ENCODE measurements at places on chromosomes 16 and 17.
A peak's percentile ranks its signal among the peaks of the same experiment; 100 is the strongest.

DNA sequence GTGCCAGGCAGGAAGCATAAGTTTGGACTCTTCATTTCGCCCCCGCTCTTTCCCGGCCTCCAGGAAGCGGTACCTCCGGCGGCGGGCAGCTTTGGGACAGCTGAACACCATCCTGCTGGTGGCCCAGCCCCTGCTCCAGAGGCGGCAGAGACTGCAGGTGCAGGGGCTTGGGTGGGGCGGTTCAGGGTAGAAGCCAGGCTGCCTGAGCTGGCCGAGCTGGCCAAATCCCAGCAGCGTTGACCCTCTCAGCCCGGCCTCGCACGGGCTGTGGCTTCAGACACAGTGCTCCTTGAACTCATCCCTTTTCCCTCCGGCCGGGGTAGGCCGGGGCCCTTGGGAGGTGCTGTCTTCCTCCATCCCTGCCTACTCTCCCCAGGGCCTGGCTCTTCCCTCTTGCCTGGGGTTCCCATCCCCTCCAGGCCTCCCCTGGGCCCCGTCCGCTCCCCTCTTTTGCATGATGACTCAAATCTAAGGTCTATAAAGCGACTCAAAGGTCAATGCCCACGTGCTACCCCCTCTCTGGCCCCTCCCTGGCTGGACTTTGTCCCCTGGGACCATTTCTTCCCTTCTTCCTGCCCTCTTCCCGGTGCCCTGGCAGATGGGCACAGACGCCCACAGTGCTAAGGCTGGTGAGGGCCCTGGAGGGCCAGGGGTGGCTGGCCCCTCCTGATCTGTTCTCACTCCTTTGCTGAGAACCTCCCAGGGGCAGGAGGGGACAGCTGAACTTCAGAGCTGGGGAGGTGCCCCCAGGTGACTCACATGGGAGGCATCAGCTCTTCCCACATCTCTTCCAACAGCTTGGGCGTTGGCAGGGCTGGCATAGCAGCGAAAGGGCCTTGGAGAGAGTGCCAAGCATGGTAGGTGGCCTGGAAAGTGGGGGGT, 22.7 kb downstream of the MYO15B start:
- H3K27me3 ChIP-seq = no peaks in the 10 kb centered on the region
- no peaks in the 10 kb centered on the region for H3K4me1 ChIP-seq
- no peak overlapping the region for H3K27ac ChIP-seq
- DNase-seq = no peak
- no peaks in the 10 kb centered on the region for H3K36me3 ChIP-seq
- no peak overlapping the region for H3K4me3 ChIP-seq

DNA sequence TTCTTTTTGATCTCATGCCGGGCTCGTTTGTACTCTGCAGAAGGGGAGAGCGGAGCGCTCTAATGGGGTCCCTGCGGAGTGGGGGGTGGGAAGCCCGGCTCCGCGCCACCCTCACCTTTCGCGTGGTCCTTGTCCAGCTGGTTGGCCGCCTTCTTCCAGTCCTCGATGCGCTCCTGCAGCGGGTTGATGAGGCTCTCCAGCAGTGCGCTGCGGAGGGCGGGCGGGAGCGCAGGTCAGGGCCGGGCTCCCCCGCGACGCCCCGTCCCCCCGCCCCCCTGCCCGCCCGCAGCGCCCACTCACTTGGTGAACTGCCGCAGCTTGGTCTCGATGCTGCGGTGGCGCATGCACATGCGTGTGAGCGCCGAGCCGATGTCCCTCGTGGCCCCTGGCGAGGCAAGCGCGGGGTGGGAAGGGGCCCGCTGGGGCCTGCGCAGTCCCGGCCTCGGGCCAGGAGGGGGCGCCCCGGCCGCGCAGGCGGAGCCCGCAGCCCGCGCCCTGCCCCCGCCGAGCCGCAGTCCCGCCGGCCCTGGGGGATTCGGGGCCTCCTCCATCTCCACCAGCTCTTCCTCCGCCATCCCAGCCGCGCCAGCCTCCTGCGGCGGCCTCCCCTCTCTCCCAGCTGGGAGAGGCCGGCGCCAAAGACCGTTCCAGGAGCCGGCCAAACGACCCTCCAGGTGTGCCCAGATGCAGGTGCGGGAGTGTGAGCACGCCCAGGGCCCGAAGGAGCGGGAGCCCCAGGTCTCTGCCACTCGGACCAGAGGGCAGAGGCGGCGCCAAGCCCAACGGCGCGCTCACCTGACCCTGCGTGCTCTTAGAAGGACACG, 6.0 kb downstream of the MTSS2 start:
- H3K4me1 ChIP-seq = no peaks in the 10 kb centered on the region
- no peak for DNase-seq
- no peaks in the 10 kb centered on the region for H3K27me3 ChIP-seq
- peaks cover 9% of the 10 kb centered on the region for H3K36me3 ChIP-seq

GRCh38 chr16:71214746-71215381, 15.7 kb downstream of the HYDIN start:
- no peak overlapping the region for H3K27ac ChIP-seq
- H3K27me3 ChIP-seq = no peaks in the 10 kb centered on the region
- no peak overlapping the region for H3K4me3 ChIP-seq
- DNase-seq = no peak

DNA sequence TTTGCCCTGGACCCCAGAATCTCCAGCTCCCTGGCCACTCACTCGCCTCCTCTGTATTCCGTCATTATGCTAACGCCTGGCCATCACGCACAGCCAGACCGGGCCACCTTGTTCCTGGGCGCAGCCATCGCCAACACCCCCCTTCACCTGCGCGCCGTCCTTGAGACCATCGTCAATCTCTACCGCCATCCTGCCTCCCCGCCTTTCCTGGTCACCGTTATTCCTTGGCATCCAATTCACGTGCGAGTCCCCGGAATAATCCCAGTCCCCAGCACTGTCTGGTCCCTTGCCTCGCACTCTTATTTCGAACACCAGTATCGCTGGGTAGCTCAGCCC, 541 bp downstream of the VKORC1 start:
- H3K27ac ChIP-seq = no peak overlapping the region
- H3K4me3 ChIP-seq = peak overlapping the region; percentile 72
- no peaks in the 10 kb centered on the region for H3K27me3 ChIP-seq
- H3K4me1 ChIP-seq = peaks cover 2% of the 10 kb centered on the region
- no peak for DNase-seq
- peaks cover 10% of the 10 kb centered on the region for H3K36me3 ChIP-seq

GRCh38 chr16:85350973-85351372, 238.7 kb upstream of the CIBAR2 start:
- no peak overlapping the region for H3K4me3 ChIP-seq
- no peaks in the 10 kb centered on the region for H3K27me3 ChIP-seq
- H3K27ac ChIP-seq = no peak overlapping the region
- no peak for DNase-seq

GRCh38 chr16:69745959-69746358, 8.8 kb downstream of the NOB1 start:
- peaks cover 61% of the 10 kb centered on the region for H3K36me3 ChIP-seq
- no peaks in the 10 kb centered on the region for H3K4me1 ChIP-seq
- H3K27ac ChIP-seq = no peak overlapping the region

DNA sequence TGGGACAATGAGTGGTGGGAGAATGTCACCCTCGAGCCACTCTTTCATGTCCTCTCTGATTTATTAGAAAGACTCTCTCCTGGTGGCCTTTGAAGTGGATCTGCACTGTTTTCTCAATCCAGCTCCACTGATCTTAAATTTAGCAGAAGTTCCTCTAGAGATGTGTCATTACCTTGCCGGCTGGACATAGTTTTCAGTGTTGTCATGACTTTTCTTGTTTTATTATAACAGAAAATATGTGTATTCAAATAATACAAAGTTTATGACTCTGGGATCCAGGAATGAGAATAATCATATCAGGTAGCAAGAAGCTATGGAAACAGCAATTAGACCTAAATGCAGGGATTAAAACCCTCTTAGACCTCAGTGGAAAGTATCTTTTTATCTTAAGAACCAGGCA, 247.5 kb upstream of the ELAC2 start:
- H3K4me3 ChIP-seq = no peak overlapping the region
- DNase-seq = no peak

DNA sequence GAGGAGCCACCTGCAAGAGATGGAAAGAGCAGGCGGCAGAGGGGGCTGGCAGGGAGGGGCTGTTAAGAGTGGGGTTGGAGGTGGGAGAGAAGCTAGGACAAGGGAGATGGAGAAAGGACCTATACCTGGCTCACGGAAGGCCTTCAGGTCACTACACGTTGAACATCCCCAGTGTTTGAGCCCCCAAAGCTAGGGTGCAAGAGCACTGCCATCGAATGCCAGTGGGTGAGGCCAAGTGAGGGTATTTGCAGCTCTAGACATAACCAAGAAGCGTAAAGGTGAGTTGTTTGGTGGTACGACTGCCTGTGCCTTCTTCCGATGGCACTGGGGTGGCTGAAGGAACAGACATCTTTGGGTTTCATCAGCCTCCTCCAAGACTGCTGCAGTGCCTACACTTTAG, 17.0 kb upstream of the HERPUD1 start:
- no peak for DNase-seq
- no peak overlapping the region for H3K4me3 ChIP-seq
- no peaks in the 10 kb centered on the region for H3K27me3 ChIP-seq
- peaks cover 4% of the 10 kb centered on the region for H3K4me1 ChIP-seq

DNA sequence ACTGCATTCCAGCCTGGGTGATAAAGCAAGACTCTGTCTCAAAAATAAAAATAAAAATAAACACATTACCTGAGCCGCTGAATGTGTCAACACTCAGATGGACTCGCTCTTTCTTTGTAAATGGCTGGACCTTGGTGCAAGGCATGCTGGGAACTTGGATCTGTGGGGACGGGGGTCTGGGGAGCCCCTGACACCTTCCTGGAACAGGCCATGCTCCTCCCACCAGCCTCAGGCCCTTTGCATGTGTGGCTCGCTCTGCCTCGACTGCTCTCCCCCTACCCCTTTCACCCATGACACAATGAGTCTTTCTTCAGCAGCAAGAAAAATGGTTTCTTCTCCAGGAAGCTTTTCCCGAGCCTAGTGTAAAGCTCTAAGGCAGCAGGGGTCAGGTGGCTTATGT, 94.0 kb upstream of the CDH5 start:
- H3K4me3 ChIP-seq = no peak overlapping the region
- DNase-seq = no peak
- peaks cover 2% of the 10 kb centered on the region for H3K4me1 ChIP-seq
- H3K27ac ChIP-seq = no peak overlapping the region

GRCh38 chr16:4523686-4524085, 14.9 kb downstream of the CDIP1 start:
- no peaks in the 10 kb centered on the region for H3K27me3 ChIP-seq
- DNase-seq = no peak
- no peaks in the 10 kb centered on the region for H3K36me3 ChIP-seq
- no peak overlapping the region for H3K27ac ChIP-seq
- no peak overlapping the region for H3K4me3 ChIP-seq

DNA sequence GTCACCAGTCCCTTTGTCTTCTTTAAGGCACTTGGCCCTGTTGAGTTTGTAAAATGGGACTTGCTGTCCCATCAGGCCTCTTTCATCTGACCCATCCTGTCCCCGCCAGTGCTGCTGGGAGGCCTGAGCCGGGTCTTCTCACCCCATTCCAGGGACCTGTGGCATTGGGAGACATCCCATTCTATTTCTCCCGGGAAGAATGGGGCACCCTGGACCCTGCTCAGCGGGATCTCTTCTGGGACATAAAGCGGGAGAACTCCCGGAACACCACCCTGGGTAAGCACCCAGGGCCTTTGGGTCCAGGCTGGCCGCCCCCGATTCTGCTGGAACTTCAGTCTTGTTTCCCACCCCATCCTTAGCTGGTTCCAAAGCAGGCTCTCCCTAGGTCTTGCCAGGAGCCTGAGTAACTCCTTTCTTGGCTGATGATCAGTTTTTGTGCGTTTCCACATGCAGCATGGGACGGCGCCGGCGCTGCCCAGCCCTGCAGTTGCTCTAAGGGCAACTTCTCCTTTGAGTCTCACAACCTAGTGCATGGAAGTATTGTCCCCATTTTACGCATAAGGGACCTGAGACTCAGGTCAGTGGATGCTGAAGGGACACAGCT, 4.1 kb downstream of the ZNF213 start:
- no peaks in the 10 kb centered on the region for H3K27me3 ChIP-seq
- no peaks in the 10 kb centered on the region for H3K36me3 ChIP-seq
- H3K4me1 ChIP-seq = no peaks in the 10 kb centered on the region
- no peak overlapping the region for H3K4me3 ChIP-seq

DNA sequence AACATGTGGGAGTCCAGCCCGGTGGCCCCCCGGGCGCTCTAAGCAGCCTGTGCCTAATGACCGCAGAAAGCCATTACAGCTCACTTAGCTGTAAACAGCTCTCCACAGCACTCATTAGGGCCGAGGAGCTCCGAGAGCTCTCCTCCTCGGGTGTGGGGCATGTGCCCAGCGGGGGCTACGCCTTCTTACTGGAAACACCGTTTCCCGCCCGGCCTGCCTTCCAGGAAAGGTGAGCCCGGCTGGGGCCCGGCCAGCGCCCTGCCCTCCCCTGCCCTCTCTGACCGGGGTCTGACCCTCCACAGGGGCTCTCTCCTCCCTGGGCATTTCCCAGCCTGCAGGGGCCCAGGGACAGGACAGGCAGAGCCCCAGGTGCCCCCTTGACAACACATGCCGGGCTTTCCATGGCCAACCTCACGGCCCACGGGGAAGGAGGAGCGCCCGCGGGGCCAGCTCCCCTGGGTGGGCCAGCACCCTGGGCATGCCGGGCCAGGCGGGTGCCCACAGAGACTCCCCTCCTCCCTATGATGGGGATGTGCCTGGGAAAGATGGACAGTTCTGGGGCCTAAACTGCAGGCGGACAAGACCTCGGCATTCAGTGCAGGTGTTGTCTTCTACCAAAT, 72.6 kb downstream of the SDK2 start:
- no peaks in the 10 kb centered on the region for H3K27me3 ChIP-seq
- no peaks in the 10 kb centered on the region for H3K36me3 ChIP-seq
- no peak overlapping the region for H3K27ac ChIP-seq
- peaks cover 5% of the 10 kb centered on the region for H3K4me1 ChIP-seq
- DNase-seq = no peak

DNA sequence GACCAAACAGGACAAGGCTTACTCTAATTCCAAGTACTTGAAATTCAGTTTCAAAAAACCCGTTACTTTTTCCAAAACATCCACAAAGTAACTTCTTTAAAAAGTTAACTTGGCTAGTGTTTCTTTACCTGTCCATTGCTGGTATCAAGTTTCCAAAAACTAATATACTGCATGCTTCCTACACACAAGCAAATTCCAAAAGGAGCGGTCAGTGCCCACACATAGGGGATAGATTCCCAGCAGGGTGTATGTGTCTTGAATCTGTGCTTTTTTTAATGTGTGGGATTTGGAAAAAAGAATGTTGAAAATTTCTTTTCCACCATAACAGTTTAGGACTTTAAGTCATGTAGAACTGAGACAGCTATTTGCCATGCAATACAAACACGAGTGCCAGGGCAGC, 367.8 kb upstream of the SOX9 start:
- H3K27ac ChIP-seq = no peak overlapping the region
- H3K4me3 ChIP-seq = no peak overlapping the region
- H3K36me3 ChIP-seq = no peaks in the 10 kb centered on the region

GRCh38 chr16:10923146-10923649, 19.1 kb downstream of the DEXI start:
- no peaks in the 10 kb centered on the region for H3K36me3 ChIP-seq
- no peak for DNase-seq
- no peak overlapping the region for H3K4me3 ChIP-seq
- H3K27me3 ChIP-seq = no peaks in the 10 kb centered on the region
- H3K27ac ChIP-seq = no peak overlapping the region

GRCh38 chr16:17743578-17743977, 272.8 kb upstream of the XYLT1 start:
- peaks cover 2% of the 10 kb centered on the region for H3K4me1 ChIP-seq
- H3K27ac ChIP-seq = no peak overlapping the region
- H3K27me3 ChIP-seq = no peaks in the 10 kb centered on the region

- H3K27ac ChIP-seq = no peak within 1 kb of the TSS
- peaks cover 11% of the 10 kb centered on the region for H3K36me3 ChIP-seq
- H3K4me3 ChIP-seq = no peak within 1 kb of the TSS
- no peaks in the 10 kb centered on the region for H3K27me3 ChIP-seq
- no peak for DNase-seq
These were observed at the start of gene TCAP for GRCh38 chr17:39664581-39665561. Gene TCAP (plus strand): TSS chr17:39665349. CDS start chr17:39665360, 11 bp downstream.
